ENCODE measurements at places on chromosomes 1 and 21.

DNA sequence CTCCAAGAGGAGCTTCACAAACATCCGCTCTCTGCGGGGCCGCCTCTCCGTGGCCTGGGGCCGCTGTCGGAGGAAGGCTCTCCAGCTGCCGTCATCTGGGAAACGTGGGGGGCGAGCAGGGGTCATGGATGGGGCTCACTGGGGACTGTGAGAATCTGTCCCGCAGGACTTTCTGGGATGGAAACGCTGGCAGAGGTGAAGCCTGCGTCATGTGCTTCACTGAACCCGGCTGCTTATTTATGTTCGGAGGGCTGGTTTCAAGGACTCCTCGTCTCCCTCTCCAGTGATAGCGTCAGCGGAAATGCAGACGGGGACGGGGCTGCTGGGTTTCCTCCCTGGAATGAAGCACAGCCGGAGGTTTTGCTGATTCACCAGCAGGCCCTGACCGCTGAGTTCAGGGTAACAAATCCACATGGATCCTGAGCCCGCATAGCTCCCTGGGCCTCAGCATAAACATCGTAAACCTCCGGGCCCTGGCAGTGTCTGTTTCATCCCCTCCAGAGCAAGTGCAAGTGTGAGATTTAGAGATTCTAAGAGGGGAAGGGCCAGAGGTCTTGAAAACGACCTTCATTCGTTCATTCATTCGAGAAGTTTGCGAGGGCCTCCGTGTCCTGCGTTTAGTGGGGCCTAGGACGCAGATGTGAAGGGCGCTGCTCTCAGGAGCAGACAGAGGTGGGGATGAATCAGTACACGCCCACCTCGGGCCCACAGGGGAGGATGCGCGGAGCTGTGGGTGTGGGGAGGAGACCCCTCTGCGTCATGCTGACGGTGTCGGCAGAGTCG lies 7.0 kb upstream of the POFUT2 start:
- DNase-seq: no peak

DNA sequence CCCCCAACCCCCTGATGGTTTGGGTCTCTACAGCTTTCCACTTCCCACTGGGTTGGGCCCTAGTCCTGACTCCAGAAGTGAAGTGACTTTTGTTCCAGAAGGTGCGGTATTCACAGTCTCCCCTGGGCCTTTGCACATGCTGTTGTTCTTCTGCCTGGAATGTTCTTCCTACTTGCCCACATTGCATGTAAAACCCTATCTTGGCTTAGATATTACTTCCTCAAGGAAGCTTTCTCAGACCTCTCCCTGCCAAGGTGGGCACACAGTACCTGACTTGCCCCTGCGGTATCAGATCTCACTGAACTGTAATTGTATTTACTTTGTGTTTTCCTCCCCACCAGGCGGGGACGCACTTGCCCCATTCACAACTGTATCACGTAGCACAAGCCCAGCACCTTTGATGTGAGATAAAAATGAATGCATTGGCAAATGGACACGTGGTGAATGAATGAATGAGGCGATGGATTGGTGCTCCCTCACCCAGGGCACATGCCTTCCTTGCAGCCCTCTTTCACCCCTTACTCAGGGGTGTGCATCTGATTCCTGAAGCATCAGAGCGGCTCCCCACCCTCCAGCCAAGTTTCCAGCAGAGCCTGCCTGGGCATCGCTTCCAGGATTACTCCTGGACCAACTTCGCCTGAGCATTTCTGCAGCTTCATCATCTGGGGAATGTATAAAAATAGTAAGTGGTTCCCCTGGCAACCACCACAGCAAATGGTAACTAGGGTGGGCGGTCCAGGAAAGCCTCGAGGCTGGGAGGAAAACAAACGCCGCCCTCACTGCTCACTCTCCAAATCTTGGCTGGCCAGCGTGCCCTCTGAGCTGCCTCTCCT lies 19.8 kb downstream of the NENF start:
- no peak for DNase-seq

GRCh38 chr1:112304126-112304525 lies 91.9 kb upstream of the CTTNBP2NL start:
- DNase-seq: no peak

DNA sequence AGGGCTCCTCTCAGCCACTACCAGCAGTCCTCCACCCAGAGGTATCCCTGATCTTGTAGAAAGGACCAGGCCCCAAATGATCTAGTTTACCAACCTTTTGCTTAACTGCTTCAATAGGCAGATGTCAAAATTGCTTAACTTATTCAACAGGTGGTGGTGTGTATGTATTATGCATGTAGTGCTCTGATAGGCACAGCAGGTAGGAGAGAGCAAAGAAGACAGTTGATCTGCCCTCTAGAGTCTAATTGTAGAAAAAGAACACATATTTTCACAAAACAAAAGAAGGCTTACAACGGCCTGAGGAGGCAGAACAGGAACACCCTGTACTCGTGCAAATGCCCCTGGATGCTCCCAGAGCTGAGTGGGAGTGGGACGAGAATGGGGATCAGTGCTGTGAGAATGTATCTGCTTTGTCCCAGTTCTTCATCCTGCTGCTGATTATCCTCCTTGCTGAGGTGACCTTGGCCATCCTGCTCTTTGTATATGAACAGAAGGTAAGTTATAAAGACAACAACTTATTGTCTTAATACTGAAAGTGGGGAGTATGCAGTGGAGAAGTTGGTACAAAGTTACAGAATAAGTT lies 21.1 kb downstream of the CD53 start:
- no peak for DNase-seq

DNA sequence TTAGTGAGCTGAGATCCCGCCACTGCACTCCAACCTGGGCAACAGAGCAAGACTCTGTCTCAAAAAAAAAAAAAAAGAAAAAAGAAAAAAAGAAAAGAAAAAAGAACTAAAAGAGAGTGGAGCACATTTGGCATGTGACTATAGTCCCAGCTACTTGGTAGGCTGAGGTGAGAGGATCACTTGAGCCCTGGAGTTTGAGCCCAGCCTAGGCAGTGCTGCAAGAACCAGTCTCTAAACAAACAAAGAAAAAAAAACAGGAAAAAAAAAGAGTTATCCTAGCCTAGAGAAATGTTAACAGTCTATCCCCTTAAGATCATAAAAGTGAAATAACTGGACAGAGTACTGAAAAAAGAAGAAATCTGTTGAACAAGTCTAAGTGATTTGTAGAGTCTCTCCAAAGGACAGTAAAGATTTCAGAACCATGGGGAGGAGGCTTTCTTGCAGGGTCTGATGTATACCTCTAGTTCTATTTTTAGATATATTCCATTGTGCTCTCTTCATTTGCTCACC lies 4.5 kb upstream of the PRDX1 start:
- no peak for DNase-seq

Data from activated CD4-positive, alpha-beta T cell treated with anti-CD3 and anti-CD28 coated beads, Interleukin-2, amount 50 U/mL, for 1 hour (primary cell).